ENCODE measurements at places on chromosomes 4 and X.

DNA sequence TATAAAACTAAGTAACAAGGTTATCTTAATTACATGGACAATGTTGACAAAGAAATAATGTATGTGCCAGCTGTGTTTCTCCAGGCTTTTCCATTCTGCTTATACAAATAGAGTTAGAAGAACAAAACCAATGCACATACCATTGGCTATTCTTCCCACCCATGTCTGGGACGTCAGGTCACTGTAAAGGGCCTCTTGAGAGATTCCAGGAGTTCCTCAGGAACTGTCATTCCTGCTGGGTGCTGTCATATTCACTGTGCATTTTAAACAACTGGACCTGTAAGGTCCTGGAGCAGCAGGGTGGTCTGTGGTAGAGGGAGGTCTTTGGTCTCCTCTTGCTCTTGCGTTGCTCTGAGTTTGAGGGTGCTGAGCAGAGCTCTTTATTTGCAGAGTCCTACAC, 74.6 kb upstream of the AP1S2 start:
- no peak for DNase-seq

DNA sequence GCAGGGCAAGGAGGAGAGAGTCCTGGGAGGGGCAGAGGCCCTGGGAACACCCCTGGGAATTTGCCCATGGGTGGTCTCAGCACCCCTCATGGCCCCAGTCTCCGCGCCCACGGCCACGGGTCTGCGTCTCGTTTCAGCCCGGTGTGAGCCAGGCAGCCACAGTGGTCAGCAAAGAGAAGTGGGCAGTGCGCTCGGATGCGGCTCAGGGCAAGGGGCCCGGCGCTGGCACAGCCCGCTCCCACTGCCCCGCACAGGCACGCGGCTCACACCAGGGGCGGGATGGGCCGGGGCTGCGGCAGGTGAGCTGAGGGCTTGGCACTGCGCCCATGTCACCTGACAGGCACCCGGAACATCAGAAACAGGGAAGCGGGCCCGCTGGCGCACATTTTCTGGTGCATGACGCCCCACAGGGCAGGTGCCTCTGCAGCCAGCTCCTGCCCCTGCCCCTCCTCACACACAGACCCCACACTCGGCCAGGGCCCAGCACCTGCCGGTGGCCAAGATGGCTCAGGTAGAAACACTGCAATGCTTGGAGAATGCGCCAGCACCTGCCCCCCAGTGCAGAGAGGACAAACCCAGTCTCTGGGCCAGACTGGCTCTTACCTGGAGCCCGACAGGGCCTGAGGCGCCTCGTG, 41.9 kb upstream of the MXD4 start:
- no peak for DNase-seq

DNA sequence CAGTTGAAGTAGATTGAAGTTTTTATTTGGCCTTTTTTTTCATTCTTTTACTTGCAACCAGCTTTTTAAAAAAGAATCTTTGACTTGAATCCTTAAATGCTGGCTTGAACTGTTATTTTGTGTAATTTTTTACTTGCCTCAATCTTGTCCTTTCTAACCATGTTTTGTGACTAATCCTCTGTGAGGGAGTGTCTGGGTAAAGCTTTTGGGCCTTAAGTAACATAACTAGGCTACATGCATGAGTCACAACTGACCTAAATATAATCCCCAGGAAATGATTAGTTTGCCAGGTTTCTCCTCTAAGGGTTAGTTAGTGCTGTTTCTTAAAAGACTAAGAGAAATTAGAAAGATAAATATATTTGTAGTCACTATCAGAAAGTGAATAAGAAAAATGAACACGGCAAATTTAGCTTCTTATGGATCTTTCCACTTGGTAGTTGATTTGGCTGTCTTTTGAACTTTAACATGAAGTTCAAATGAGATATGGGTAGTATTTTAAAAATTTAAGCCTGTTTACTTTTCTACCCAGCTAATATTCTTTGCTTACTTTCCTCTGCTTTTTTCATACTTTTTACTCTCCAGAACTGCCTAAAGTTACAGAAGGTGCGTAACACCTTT, 13.0 kb downstream of the EXOC1 start:
- no peak for DNase-seq

DNA sequence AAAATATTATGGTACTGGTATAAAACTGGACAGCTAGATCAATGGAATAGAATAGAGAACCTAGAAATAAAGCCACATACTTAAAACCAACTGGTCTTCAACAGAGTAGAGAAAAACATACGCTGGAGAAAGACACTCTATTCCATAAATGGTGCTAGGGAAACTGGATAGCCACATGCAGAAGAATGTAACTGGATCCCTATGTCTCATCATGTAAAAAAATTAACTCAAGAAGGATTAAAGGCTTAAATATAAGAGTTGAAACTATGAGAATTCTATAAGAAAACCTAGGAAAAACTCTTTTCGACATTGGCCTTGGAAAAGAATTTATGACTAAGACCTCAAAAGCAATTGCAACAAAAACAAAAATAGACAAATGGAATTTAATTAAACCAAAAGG, 114.6 kb downstream of the PCDH18 start:
- DNase-seq: peak; percentile 33

- DNase-seq: no peak
These were observed 53.5 kb upstream of the NPFFR2 start for GRCh38 chr4:71978210-71978835.

DNA sequence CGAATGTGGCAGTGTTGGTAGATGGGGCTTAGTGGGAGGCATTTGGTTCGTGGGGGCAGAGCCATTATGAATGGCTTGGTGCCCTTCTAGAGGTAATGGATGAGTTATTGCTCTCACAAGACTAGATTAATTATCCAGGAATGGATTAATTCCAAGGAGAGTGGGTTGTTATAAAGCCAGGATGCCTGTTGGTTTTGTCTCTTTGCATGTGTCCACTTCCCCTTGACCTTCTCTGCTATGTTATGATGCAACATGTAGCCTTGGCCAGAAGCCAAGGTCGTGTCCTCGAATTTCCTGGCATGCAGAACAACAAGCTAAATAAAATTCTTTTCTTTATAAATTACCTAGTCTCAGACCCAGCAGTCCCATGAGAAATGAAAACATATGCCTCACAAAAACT, 111.2 kb upstream of the PLS3 start:
- no peak for DNase-seq

DNA sequence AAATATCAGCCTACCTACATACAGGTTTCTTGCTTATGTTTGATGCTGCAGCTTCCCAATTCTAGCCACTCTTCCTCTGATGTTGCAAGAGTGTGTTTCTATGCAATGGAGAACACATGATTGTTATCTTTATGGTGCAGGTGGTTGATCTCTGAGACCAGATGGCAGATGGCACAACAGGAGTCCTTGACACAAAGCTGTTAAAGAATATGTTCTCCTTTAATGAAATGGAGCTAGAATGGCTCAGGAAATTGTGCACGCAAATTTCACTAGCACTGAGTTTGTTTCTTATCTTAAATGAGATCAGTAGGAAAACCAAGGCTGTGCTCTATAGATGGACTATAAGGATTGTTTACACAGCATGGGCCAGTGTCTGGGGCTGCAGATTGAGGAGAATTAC, 29.9 kb upstream of the TTC29 start:
- DNase-seq: peak; percentile 61

- no peak for DNase-seq
These were observed 64.0 kb downstream of the KCNIP4 start for GRCh38 chr4:21884615-21885014.

- DNase-seq: no peak
These were observed 663.6 kb downstream of the STIM2 start for GRCh38 chr4:27524224-27524623.

DNA sequence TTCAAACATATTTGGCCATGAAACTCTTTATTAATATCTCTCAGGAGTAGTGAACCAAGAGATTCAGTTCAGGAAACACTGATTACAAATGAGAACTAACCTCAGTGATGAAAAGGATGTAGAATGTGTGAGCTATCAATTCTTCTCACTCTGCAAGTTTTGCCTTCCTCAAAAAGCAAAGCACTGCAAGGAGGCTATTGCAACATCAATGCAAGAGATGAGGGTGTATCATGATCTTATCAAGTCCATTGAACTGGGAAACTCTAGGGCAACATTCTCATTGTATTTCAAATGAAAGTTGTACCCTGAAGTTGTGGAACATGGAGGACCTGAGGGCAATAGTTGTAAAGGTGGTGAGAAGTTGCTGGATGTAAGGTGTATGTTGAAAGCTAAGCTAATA, 56.4 kb upstream of the VEGFC start:
- no peak for DNase-seq
